ENCODE measurements at places on chromosomes 5 and 9.

- DNase-seq = no peak
Measured at GRCh38 chr5:980966-981365, 27.6 kb upstream of the NKD2 start.

DNA sequence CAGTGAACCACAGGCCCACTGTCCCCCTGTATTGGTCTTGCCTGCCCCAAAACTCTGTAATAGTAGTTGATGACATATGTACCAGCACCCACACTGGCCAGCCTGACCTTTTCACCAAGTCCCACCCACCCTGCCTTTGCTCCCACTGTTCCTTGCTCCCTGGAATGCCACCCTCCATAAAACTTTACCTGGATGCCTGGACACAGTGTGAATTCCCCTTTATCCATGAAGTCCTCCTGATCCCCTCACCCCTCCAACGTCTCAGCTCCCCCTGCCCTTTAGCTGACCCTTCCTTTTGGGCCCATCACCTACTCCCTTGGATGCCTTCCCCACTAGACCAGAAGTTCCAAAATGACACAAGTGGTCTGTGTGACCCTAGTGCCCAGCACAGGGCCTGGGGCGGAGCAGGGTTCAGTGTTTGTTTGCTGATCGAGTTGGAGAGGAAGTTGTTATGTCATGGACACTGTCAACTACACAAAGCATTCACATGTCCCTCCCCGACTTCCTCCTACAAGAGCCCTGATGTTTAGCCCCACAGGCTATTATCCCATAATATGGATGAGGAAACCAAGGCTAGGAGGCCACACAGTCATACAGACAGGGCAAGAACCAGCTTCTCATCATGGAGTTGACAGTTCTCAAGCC, 16.1 kb downstream of the AMBP start:
- DNase-seq = no peak

GRCh38 chr9:27880156-27880555, 306.9 kb upstream of the C9orf72 start:
- no peak for DNase-seq

GRCh38 chr5:33509036-33509435, 68.3 kb downstream of the TARS1 start:
- no peak for DNase-seq

DNA sequence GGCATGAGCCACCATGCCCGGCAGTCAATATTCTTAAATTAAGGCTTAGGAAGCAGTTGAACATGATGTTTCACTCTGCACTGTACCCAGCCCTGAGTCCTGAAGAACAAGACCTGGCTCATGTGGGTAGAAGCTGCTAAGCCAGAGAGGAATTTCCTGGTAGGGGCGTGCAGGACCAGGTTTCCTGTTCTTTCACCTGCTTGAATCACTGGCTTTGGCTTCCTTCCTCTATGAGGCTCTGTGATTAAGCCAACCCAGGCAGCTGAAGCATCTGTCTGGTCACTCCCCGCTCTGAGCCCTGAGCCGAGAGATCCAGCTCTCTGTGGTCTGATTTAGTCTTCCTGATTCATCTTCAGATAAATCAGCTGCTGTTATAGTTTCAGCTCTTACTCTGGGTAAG, 29.1 kb downstream of the CFAP77 start:
- DNase-seq = no peak

- no peak for DNase-seq
Measured at GRCh38 chr5:10489810-10490426, 48.2 kb downstream of the ROPN1L start.

- no peak for DNase-seq
Measured at GRCh38 chr5:28305891-28306290, 1267.5 kb upstream of the CDH9 start.

DNA sequence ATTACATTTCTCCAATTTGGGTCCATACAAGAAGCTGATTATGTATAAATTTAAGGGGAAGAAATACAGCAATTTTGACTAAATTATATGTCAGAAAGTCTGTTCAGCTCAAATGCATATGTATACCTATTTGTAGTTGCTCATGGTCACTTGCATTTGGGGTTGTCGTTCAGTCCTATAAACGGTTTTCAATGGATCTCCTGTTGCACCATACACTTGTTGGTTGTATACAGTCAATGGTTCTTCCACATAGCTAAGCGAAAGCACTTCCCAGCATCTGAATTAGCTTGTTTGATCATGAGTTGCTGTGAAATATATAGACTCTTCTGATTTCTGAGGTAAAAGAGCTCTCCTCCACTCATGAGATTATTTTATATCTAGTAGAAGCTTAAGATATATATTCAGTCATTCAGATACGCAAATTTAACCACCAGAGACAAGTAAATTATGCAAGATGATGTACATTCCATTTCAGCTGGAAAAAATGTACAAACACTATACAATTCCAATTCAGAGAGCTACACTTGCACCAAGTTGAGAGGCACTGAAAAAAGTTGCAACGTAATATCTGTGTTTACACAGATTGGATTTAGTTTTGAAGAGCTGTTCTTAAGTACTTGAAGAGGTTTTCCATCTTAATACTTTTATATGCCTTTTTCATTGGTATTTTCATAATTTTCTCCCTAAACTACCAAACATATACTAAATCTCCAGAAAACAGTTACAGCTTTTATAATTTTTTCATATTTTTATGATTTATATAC, 64.4 kb upstream of the POU5F2 start:
- DNase-seq = no peak

GRCh38 chr5:123131551-123132204, 42.6 kb downstream of the PRDM6 start:
- no peak for DNase-seq

GRCh38 chr5:113147537-113147936, 170.9 kb downstream of the DCP2 start:
- DNase-seq = no peak

Measured in SK-N-SH (cell line).